ENCODE measurements at places on chromosomes 11 and 22.

DNA sequence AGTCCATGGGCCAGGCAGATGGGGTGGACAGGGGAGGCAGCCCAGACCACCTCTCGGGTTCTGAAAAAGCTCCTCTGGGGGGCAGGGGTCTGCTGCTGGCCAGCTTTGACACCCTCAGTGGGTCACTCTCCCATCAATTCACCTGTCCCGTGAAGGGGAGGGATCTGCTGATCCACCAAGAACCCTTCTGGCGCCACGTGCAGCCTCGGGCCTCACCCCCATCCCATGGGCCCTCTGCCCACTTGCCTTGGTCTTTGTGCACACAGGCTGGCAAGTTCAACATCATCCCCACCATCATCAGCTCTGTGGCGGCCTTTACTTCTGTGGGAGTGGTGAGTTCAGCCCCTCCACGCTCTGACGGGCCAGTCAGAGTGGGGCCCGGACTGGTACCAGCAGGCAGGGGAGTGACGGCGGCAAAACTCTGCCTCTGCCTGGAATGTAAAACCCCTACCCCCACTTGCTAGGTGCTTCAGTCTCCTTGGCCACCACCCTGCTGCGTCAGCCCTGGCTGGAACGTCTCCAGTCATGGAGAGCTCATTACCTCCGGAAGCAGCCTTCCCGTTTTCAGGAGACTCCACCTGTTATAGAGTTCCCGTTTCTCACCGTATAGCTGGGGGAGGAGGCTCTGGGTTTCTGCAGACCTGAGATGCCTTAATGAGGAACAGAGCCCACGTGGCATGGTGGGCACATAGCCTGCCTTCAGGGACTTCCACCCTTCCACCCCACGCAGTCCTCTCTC, 12.7 kb downstream of the PRG3 start:
- DNase-seq, result no peak

DNA sequence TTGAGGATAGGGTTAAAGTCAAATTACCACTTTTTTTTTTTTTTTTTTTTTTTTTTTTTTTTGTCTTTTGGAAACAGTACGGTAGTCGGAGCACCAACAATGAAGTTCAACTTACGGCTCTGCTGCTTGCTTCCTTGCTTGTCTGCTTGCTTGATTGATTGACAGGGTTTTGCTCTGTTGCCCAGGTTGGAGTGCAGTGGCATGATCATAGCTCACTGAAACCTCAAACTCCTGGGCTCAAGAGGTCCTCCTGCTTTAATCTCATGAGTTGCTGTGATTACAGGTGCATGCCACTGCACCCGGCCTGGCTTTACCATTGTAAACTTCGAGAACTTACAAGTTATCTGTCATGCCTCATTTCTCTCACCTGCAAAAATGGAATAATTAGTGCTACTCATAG, 5.8 kb downstream of the SGSM3 start:
- DNase-seq, result no peak

- no peak for DNase-seq
Observed at GRCh38 chr11:12245549-12246016, 131.8 kb upstream of the PARVA start.

DNA sequence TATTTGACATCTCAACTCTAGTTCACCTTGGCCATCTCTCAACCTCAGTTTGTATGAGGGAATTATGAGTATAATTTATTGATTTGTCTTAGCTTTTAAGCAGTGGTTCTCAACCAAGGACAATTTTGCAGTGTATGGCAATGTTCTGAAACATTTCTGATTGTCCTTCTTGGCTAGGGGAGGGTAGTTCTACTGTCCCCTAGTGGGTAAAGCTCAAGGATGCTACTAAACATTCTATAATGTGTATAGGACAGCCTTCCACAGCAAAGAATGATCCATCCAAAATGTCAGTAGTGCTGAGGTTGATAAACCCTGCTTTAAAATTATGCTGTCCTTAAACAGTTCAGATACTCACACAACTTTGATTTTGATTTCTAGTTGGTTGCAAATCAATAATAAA, 78.1 kb upstream of the ALKBH3 start:
- no peak for DNase-seq

DNA sequence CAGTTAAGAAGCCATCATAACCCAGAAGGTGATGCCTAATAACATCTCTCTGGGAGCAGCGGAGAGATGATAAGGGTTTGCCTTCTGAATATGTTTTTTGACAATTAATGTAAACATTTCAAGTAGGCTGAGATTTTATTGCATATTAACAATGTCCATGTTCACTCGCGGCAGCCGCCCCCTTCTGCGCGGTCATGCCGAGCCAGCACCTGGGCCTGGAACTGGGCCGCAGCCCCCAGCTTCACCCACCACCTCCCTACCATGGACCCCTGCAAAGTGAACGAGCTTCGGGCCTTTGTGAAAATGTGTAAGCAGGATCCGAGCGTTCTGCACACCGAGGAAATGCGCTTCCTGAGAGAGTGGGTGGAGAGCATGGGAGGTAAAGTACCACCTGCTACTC, 4.3 kb upstream of the SAA1 start:
- no peak for DNase-seq

DNA sequence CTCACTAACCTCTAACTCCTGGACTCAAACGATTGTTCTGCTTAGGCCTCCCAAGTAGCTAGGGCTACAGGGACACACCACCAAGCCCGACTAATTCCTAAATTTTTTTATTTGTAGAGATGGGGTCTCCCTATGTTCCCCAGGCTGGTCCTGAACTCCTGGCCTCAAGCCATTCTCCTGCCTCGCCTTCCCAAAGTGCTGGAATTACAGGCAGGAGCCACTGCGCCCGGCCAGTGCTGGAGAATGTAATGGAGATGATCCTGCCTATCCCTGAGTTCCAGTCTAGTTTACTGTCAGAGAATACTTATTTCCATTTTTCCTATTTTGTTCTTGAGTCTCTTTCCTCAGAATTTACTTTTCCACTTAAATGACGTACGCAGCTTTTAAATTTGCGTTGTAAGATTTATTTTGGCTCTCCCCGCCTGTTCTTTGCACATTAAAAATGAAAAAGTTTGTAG, at the start of gene CHEK1:
Gene CHEK1 (plus strand): TSS at position 408 of the 458 bp plus-strand sequence. CDS start 1,606 bp downstream, outside the sequence.
- no peak for DNase-seq

GRCh38 chr11:85170184-85170583, 457.0 kb downstream of the DLG2 start:
- no peak for DNase-seq

- DNase-seq, result no peak
Observed at GRCh38 chr11:20369826-20370225, 6.3 kb downstream of the HTATIP2 start.

GRCh38 chr11:60069450-60069849, 13.0 kb downstream of the MS4A3 start:
- no peak for DNase-seq

GRCh38 chr22:36331306-36331911, 56.4 kb downstream of the MYH9 start:
- no peak for DNase-seq

DNA sequence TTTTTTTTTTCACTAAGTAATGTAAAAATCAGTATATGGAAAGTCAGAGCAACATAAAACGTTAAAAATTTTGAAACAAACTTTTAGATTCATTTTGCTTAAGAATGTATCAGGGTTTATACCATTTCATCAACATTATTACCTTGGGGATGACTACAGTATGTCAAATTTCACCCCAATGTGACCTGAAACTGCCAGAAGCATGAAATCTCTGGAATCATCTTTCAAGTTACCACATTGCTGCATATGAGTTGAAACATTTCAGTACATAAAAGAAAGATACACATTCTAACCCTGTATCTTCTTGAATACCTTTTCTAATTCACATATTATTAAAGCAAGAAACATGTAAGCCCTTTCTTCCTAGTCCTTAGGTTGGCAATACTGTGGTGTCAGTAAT, 32.8 kb downstream of the MAML2 start:
- DNase-seq, result no peak

DNA sequence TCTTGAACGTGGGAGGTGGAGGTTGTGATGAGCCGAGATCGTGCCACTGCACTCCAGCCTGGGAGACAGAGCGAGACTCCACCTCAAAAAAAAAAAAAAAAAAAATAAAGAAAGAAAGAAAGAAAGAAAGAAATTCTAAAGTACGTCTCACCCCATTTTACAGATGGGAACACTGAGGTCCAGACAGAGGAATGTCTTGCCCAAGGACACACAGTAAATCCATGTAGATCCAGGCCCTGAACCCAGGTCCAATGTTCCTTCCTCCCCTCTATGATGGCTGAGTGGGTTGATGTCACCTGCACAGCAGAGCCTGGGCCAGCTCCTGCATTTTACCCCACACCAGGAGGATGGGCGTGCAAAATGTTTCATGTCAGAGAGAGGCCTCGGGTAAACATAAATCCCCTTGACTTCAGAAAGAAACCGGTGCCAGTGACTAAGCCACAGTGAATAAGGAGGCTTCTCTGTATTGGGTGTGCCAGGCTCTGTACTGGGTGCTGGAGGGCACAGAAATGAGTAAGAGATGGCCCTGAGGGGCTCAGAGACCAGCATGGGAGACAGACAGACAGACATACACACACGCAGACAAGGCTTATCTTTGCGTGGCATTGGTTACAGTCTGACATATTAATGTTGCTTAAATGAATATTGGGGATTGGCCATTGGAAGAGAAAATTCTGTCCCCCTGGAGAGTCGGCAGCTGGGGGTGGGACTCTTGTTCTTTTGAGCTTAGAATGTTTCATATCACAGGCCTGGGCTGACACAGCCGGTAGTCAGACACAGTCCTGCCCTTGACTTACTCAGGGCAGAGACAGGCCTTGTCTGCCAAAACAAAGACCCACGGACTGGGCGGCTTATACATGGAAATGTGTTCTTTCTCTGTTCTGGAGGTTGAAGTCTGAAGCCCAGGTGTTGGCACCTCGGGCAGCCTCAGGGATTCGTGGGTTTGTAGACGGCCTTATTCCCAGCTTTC, 105.4 kb downstream of the MIAT start:
- DNase-seq, result no peak

- no peak for DNase-seq
Observed at GRCh38 chr11:6362185-6362872, 27.9 kb upstream of the SMPD1 start.

GRCh38 chr11:93072229-93072914, 102.9 kb downstream of the MTNR1B start:
- DNase-seq, result no peak

DNA sequence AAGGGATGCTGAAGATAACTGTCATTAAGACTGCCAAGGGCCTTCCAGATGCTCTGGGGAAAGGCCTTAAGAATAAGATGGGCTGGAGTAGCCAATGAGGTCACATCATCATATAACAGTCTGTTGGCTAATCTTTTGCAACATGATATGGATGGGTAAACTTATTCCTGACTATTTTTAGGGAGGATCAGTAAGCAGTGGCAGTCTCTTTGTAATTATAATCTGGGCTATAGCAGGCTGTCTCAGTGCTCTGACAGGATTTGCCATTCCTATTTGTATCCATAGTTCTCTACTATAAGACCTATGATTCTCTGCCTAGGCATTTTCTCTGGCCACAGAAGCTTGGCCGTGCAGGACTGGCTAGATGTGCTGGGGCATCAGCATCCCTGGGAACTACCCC, 16.1 kb upstream of the CALCB start:
- DNase-seq, result no peak

DNA sequence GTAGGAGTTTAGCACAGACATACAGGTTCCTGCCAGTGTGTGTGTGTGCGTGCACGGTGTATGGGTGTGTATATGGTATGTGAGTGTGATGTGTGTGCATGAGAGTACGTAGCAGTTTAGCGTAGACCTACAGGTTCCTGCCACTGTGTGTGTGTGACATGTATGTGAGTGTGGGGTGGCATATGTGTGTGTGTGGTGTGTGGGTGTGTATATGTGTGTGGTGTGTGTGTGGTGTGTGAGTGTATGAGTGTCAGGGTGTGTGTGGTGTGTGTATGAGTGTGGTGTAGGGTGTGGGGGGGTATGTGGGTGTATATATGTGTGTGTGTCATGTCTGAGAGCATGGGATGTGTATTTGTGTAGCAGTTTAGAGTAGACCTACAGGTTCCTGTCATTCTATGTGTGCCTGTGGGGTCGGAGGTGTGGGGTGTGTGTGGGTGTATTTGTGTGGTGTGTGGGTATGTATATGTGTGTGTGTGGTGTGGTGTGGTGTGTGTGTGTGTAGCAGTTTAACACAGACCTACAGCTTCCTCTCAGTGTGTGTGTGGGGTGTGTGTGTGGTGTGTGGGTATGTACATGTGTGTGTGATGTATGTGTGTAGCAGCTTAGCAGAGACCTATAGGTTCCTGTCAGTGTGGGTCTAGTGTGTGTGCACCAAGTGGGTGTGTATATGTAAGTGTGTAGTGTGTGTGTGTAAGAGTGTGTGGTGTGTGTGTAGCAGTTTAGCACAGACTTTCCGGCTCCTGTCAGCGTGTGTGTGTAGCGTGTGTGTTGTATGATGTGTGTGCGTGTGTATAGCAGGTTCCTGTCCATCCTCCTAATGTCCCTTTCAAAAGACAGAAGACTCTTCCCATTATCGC, 31.8 kb upstream of the TBCEL start:
- DNase-seq, result no peak

DNA sequence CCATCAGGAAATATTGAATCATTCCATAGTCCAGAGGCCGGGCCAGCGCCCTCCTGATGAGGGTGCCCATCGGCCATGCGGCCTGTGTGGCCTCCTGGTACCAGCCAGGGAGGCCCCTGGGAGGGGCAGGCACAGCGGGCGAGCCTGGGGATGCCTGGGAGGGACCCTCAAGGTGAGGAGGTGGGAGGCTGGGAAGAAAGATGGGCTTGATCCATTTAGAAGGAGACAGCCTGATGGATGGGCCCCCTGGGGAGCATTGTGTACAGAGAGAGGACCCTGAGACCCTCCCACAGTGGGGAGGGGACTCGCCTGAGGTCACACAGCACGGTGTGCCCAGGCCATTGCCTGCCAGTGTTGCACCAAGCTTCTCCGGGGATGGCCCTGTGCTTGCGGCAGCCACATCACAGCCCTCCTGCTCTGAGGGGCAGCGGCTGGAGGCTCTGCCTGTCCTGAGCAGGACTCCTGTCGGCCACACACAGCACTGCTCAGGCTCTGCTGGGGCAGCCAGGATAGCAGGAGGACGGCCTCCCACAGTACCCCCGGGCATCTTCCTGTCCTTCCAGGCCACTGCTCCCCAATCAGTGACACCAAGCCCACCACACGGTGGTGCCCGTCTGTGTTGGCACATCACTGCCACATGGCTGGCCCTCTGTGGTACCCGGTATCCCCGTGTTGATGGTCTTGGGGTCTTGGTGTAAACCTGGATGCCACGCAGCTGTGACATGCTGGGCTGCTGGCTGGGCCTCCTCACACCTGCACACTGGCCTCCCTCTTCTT, 290.0 kb downstream of the TBC1D22A start:
- DNase-seq, result no peak

GRCh38 chr11:96013461-96014213, 89.7 kb upstream of the MTMR2 start:
- no peak for DNase-seq

- DNase-seq, result no peak
Observed at GRCh38 chr11:27076121-27076589, 35.5 kb downstream of the BBOX1 start.
